HTR-8/SVneo (cell line): ENCODE measurements at places on chromosomes 3 and 15.

- no peak for DNase-seq
These were observed 307.4 kb downstream of the NTRK3 start for GRCh38 chr15:87949151-87949574.

DNA sequence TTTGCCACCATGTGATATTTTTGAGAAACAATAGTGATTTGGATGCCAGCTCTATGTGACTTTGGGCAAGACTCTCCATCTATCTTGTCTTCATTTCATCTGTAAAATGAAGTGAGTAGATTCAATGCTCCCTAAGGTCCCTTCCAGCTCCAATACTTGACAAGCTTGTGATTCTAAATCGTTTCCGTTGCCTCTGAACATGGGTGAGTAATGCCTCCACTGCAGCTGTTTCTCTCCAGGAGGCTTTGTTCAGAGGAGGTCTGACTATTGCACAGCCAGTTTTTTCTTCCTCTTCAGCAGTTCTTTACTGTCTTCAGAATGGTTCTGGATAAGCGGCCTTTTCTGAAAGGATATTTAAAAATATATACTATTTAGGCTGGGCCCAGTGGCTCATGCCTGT is 14.8 kb upstream of the TMOD3 start:
- no peak for DNase-seq

GRCh38 chr3:27360113-27361078 is 8.8 kb downstream of the NEK10 start:
- DNase-seq, result no peak

- peak; percentile 25 for DNase-seq
These were observed 1.4 kb downstream of the GJD2 start for GRCh38 chr15:34753236-34753894.

DNA sequence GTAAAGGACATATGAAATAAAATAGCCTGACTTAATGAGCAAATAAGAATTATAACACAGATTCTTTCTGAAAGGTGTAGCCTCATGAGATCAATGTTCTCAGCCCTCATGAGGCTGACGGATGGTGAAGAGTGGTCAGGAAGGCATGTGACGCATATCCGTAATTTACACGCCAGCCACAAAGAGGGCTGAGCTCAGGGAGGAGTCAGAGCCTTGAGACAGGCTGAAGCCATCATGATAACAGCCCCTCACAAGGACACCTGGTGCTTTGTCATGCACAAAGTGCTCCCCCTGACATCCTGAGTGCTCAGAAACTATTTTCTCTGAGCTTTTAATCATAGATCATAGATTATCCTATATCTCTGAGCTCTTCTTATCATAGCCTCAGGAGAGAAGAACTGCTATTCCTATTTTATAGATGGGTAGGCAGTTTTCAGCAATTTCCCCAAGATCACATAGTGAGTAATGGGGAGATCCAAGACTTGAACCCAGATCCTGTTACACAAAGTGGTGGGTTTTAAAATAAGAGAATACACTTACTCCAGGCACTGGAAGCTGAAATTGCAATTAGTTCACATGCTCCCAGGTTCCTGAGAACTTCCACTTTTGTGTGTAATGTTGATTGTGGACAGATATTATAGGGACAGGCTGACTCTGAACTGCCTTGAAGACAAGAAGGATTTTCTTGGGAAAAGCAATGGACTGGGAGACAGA is 267.1 kb downstream of the RPLP1 start:
- no peak for DNase-seq

DNA sequence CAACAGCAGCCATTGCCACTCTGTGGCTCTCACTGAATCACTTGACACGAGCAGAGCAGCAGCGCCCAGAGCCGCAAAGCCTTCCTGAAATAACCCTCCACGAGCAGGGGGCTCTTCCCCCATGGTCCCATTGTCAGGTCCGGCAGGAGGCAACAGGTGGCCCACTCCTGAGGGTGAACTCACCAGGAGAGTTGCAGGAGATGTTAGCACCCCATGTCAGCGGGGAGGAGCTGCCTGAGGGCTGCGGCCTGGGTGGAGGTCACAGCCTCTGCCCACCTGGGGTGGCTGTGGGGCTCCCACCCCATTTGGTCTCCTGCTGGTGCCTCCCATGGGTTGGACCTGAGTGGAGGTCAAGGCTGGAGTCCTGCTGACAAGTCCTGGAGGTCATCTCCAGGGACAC is 12.3 kb upstream of the C3orf22 start:
- no peak for DNase-seq

DNA sequence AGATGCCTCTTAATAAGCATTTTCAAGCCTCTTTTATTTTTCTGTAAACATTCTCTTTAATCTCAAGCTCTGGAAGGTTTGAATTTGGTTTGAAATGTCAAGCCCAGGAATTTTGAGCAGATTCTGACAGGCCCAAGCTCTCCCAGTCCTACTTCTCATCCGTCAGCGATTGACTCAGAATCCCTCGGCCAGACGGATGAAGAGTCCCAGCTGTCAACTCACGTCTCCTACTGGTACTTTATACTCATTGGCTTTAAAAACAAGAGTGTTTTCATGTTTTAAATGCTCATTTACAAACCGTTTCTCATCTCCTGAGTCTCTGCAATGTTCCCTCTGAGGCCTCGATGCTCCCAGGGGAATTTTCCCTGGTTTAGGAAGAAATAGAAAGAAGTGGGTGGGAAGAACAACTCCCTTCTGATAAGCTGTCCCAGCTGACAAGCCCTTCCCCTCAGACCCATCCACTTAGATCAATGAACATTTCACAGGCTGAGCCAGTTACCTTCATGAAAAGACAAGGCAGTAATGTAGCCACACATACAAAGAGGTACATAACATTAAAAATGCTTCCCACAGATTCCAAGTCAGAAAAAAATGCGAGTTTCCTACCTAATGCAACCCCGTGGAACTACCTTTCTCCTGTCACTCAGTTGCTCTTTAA is 478.2 kb upstream of the DPH6 start:
- no peak for DNase-seq

DNA sequence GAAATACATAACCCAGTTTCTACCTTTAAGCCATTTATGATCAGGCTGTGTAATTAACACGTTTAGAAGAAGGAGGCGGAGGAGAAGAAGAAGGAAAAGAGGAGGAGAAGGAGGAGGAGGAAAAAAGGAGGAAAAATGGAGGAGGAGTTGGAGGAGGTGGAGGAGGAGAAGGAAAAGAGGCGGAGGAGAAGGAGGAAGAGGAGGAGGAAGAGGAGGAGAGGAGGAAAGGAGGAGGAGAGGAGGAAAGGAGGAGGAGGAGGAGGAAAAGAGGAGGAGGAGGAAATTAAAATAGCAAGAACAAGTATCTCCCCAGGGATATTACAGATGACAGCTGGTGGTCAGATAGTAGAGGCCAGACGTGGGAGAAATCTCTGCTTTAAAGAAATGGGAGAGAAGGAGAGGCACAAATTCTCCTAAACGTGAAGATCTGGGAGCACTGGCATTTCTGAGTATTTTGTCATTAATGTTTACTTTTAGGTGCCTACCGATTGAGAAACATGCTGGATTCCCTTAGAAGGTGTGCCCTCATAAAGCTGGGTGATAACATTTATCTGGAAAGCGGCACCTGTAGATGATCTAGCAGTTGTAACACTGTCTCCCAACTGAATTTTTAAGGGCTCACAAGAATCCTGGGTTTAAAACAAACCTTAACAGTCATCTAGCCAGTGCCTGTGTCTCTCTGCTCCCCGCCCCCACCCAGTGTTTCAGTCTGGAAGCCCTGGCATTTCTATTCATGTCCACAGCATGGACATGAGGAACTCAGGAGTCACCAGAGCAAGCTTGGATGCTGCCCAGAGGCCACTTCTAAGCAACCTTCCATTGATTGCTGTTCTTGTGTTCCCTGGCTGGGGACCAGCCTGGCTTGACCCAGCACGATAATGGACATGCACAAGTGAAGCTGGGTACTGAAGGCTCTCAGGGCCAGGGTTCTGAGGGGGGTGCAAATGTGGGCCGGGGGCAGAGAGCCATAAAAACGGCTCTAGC is 75.2 kb downstream of the CHRNA7 start:
- no peak for DNase-seq

GRCh38 chr3:100103558-100104441 is 10.5 kb downstream of the FILIP1L start:
- peak; percentile 14 for DNase-seq

- DNase-seq, result no peak
These were observed 239.1 kb upstream of the CFAP20DC start for GRCh38 chr3:59288951-59289350.

- DNase-seq, result no peak
These were observed 18.1 kb downstream of the CRYBG3 start for GRCh38 chr3:97839944-97840343.

GRCh38 chr3:190118438-190118837 is 2.3 kb downstream of the P3H2 start:
- no peak for DNase-seq

DNA sequence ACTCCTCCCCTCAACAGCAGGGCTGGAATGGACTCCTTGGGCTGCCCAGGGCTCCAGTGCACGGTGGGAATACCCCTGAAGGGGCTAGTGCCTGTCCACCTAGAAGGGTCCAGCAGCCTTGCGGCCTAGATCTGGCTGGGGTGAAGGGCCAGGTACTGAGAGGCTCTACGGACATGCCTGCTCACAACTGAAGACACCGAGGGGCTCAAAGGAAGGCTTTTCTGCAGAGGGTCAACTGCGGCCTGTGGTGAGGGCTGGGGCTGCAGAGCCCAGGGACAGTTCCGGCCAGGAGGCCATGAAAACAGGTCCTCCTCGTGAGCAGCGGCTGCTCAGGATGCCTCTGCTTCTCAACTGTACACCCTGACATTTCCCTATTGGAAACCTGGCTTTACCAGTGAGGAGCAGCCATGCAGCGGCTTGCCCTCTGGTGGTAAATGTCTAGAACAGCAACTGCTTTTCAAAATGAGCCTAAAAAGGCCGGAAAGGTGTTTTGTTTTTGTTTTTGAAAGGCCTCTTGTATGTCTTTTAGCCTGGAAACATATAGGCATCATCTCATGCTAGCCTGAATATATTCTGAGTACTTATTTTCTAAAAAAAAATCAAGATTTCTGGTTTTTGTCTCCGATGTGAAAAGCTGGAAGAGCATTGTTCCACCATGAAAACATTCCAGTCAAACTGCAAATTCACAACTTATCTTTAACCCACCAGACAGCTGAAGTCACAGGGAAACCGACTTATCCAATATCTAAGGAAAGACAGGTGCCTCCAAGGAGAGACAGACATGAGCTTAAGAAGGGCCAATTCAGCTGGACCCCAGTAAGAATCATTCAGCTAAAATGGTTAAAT is 163.4 kb downstream of the KLF13 start:
- peak; percentile 63 for DNase-seq
